ENCODE measurements at places on chromosomes 11 and 22.

DNA sequence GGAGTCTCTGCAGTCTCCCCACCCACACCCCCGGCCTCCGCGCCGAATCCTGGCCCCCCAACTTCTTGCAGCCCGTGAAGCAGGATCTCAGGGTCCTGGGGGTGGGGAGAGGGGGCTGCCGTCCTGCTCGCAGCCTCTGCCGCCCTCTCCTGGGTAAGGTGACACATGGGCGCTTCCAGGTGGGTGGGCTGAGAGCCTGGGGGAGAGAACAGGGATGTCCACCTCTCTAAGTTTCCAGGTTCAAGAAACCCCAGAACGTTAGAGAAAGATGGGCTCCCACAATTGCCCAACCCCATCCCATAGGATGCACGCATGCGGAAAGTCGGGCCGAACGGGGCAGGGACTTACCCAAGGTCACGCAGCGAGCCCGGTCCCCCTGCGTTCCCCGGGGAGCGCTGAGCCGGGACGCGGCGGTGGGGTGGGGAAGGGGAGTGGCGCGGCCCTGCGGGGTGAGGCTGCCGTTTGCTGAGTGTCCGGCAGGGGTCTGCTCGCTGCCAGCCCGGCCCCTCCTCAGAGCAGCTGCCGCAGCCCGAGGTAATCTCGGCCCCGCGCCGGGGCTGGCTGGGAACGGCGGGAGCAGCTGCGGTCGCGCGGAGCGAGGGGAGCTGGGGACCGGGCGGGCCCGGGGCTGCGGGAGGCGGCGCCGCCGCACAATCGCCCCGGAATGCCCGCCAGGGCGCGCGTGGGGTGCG lies 705 bp upstream of the CAPN1 start:
- DNase-seq = peak; percentile 52

DNA sequence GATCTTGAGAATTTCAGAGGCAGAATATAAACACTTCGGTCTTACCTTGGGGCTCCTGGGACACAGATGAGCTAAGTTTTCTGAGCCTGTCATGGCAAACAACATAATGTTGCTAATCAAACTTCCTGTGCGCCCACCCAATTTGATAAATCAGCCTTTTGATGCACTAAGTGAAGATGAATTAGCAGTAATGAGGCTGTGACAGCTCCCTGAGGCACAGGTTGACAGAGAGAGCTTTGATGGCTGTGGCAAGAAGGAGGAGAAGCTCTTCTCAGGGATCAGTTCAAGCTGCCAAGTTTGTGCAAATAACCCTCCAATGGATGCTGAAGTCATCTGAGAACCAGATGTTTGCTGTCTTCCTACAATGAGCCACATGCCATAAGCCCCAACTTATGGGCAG lies 34.4 kb downstream of the DRD2 start:
- DNase-seq = no peak

GRCh38 chr22:49889071-49889470 lies 29.2 kb downstream of the ALG12 start:
- DNase-seq = no peak

GRCh38 chr11:87320123-87320522 lies 282.4 kb downstream of the TMEM135 start:
- no peak for DNase-seq

DNA sequence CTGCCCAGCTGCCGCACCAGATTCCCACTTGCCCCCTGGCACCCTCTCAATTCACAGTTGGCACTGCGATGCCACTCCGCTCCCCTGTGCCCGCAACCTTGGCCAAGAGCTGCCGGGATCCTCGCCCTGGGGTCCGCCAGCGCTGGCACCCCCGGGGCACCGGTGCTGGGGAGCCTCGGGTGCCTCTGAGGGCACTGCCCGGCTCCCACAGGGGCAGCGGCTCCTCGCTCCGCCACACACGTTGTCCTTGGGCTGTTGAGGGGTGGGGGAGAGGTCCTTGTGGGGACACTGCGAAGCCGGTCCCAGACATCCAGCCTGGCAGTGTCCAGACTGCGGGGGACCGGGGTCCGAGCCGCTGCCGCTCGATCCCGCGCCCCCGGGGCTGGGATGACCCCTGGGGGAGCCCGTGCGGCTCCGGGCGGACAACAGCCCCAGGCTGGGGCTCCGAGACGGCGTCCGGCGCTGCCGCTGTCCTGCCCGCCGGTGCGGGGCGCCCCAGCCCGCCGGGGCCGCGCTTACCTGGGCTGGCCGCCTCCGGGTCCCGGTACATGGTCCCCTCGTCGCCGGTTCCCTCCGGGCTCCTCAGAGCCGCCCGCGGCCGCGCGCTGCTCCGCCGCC lies 496 bp downstream of the SYT7 start:
- DNase-seq = no peak

DNA sequence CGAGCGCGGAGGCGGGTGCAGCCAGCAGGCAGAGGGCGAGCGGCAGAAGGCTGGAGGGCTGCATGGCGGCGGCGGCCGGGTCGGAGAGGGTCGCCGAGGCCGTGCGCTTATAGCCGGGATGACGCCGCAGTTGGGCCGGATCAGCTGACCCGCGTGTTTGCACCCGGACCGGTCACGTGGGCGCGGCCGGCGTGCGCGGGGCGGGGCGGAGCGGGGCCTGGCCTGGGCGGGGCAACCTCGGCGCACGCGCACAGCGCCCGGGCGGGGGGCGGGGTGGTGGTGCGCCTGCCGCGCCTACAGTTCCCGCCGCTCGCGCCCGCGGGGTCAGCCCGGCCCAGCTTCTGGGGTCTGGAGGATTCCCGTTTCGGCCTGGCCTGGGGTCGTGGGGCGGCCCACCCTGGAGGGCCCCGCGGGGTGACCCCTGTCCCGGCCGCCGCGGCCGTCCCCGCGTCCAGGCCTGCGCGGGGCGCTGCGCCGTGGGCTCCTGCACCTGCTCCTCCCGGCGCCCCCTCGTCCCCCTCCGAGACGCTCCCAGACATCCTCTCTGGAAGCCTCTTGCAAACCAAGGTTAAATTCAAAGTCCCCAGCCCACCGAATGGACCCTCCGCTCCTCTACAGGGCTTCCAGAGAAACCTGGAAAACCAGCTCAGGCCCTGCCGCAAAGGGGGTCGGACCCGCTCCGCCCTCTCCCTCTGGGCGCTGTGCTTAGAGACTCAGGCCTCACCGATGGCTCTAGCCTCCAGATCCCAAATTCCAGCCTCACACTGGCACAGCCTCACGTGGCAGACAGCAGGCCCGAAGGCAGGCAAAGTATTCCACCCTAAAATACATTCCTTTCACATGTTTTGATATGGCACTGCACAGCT lies at the start of gene CTSD:
Gene CTSD, minus strand, starts transcription at position 132 of the 866 bp plus-strand sequence. Its CDS starts 68 bp downstream, at position 64.
- DNase-seq = peak; percentile 72

- no peak for DNase-seq
Measured at GRCh38 chr11:122782222-122782621, 56.1 kb upstream of the CRTAM start.

DNA sequence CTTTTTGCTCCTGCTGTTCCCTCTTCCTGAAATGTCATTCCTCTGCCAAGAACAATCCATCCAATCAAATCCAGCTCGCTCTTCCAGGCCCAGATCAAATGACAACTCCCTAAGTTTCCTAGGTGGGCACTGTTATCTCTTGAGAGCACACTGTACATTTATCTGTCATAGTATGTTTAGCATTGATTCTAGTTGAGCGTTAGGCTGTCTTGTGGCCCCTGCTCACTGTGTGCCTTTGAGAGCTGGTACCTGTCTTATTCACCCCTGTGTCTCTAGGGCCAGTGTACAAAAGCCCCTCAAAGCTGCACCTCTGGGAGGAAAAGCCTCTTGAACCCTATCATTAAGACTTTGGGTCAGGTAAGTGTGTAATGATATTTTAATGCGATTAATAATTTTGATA lies 7.1 kb upstream of the LMO2 start:
- peak; percentile 5 for DNase-seq

- DNase-seq = no peak
Measured at GRCh38 chr11:45232341-45233080, 53.6 kb downstream of the SYT13 start.

DNA sequence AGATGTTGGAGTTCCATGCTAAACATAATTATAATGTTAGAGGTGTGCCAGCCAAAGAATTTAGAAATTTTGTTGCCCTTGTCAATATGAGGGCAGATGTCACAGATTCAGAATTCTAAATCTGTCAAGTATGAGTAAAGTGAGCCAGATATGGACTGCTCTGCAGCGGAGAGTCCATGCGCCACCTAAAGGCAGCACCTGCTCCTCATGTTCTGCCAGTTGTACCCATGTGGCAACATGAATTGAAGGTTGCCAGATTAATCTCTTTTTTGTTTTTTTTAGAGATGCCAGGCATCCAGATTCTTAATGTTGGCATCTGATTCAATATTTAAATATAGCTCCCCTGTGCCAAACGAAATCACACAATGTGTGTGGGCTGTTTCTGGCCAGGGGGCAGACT lies 678.6 kb upstream of the ANO5 start:
- no peak for DNase-seq

GRCh38 chr22:24066865-24067264 lies 55.8 kb downstream of the CABIN1 start:
- no peak for DNase-seq

DNA sequence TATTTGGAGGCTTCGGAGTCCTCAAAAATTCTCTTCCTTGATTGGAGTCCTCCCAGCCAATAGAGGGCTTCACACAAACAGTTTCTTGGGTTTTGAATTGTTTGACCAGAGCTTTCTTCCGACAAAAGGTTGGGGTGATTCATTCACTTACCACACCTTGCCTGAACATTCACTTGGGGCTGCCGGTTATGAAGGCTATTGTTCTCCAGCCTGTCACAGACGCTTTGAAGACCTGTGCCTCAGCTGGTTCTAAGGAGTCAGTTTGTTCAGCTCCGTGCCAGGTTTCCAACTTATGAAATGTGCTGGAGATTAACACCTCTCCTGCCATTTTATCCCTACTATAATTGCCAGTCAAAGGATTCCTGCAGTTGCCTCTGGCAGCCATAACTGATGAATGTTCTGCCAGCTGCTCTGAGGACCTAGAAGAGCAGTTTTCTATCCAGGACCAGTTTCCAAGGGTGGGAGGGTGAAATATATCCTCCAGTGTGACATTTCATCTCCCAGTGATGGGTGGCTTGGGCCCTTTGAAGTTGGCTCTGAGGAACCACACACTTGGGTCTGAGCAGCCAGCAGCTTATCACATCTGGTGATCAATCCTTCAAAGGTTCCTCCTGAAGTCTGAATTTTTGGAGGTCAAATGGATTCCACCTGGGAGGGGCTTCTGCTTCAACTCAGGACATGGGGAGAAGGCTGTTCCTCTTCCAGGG lies 31.4 kb downstream of the LIMK2 start:
- DNase-seq = peak; percentile 47

DNA sequence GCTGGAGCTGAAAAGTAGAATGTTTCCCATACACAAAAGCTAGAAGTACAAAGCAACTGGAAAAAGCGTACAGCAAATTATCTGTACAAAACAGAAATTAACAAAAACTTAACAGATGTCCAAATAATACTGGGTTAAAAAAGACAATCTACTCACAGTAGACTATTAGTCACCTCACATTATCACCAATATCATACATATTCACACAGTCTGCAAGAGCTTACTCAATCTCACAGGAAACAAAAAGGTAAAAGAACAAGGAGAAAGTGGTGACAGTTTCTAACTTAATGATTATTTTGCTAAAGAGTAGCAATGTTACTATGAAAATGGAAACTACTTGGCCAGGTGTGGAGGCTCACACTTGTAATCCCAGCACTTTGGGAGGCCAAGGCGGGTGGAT lies 11.9 kb downstream of the CELF1 start:
- no peak for DNase-seq

- peak; percentile 92 for DNase-seq
Measured at GRCh38 chr22:39003165-39003638, 10.9 kb upstream of the APOBEC3C start.

- no peak for DNase-seq
Measured at GRCh38 chr22:38833061-38833460, 10.8 kb downstream of the NPTXR start.

DNA sequence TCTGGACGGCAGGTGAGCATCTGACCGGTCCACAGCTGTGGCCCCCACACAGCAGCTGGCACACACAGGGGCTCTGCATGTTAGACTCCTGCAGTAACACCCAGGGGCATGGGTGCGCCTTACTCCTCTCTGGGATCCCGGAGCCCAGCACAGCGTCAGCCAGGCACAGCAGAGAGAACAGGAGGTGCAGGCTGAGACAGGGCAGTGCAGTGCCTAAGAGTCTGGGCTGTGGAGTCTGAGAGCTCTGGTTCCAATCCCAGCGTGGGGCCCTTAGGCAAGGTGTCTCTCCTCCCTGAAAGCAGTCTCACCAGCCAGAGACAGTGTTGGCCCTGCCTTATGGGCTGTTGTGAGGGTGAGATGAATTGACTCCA lies 2.3 kb downstream of the NUDT8 start:
- DNase-seq = no peak

DNA sequence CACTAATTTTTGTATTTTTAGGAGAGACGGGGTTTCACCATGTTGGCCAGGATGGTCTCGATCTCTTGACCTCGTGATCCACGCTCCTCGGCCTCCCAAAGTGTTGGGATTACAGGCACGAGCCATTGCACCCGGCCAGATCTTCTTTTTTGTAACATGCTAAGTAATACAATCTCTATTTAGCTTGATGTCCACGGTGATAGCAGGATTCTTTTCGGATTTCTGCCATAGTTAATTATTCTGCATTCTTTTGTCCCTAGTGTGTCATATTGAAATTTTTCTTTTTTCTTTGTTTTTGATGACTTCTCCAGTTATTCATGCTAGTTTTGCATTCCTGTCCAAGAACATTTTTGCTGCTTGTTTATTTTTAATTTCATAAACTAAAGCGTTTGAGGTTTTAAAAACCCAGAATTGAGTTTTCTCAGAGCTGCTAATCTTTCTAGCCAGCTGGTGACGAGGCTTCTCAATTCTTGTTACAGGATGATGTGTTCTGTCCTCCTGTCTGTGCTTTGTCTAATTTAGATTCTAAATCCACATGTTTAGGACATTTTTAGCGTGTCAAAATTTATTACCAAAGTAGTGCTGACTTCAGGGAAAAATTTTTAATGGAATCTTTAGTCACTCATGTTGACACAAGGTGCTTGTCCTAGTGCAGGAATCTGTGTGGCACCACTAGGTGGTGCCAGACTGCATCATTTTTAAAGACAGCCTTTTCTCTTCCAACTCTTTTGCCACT lies 21.8 kb downstream of the NF2 start:
- DNase-seq = no peak

DNA sequence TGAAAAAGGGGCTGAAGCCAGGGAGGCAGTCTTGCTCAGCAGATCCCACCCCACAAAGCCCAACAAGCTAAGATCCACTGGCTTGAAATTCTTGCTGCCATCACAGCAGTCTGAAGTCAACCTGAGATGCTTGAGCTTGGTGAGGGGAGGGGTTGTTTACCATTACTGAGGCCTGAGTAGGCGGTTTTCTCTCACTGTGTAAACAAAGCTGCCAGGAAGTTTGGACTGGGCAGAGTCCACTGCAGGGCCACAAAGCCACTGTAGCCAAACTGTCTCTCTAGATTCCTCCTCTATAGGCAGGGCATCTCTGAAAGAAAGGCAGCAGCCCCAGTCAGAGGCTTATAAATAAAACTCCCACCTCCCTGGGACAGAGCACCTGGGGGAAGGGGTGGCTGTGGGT lies 746.1 kb upstream of the LRRC4C start:
- no peak for DNase-seq

DNA sequence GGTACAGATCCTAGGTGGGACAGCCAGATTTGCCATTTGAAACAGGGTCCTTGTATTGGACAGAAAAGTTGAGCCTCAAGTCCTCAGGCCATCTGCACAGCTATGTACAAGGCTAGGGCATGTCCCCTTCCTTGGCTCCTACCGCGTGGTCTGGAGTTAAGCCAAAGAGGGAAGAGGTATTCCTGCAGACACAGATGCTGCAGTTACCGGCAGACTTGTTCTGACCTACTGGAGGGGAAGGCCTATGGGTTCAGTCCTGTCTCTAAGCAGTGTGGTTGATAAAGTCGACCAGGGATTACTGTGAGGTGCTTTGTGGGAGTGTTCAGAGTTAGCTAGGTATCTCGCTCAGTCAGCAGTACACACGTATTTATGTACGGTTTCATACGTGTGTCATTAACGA lies 180.6 kb downstream of the ADAMTS15 start:
- DNase-seq = no peak
